ENCODE measurements at places on chromosomes 3 and 15. TPM values are rescaled to one million over a fixed set of nuclear protein-coding genes. Genes with fewer than 3 reads are reported as not detected.

Gene KLF15
- 4.8 TPM for total RNA-seq

GRCh38 chr15:37099319-37100108 lies 835 bp downstream of the MEIS2 start:
- peak; percentile 14 for DNase-seq

GRCh38 chr3:38205472-38205805 lies 40.1 kb downstream of the OXSR1 start:
- DNase-seq, result peak; percentile 36

GRCh38 chr15:91946075-91946474 lies 92.6 kb downstream of the SLCO3A1 start:
- DNase-seq, result no peak

Gene HHLA2
- total RNA-seq, result not detected

Gene TNNC1
- total RNA-seq, result 0.47 TPM

- DNase-seq, result no peak
These were observed 234.9 kb upstream of the LMCD1 start for GRCh38 chr3:8266730-8267131.

- no peak for DNase-seq
These were observed 65.4 kb downstream of the SSR3 start for GRCh38 chr3:156489462-156489911.

DNA sequence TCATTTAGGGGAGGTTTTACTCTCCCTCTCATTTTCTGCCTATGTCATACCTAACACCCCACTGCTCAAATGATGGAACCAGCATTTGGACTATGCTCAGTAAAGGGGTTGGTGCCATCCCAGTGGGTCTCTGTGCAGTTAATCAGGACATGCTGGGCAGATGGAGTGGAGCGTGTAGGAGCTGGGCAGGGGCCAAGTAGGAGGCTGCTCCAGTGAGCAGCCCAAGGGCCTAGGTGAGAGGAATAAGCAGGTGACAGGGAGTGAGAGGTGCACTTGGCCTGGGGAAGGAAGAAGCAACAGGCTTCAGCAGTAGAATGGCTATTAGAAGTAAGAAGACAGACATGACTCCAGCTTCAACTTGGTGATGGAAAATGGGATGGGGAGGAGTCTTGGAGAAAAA lies 72.2 kb downstream of the EPHB1 start:
- no peak for DNase-seq

DNA sequence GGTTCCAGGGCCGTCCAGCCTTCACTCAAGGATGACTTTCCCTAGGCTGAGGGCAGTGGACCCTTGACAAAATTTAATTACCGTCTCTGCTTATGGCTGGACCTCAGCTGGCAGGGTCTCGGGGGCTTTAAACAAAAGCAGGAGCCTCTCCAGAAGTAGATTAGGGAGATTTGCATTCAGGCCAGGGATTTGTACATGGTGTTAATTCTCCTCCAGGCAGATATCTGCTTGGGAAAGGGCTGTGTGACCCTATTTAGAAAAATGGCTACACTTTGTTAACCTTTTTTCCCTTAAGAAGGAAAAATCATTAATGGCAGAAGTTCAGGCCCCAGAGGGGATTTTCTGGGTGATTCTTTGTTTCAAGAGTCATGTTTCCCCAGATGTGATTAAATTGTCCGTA lies 329.1 kb upstream of the C2CD4B start:
- DNase-seq, result no peak

- no peak for DNase-seq
These were observed 296.9 kb upstream of the CHRNA7 start for GRCh38 chr15:31733424-31733823.

DNA sequence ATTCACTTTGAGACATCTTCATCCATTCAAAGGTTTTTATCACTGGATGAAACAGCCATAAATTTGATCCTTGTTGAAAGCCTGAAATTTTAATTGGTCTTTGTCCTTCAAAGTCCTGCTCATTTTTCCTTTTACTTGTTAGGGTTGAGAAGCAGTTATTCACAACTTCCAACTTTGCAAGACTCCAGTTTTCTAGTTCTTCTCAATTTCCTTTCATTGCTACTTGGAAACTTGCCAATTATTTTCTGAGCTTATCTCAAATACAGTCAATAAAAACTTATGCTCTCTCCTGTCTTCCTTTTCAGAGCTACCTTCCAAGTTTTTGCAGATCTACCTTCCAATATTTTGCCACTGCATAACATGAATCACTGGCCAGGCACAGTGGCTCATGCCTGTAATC lies 23.7 kb upstream of the CD276 start:
- DNase-seq, result no peak

DNA sequence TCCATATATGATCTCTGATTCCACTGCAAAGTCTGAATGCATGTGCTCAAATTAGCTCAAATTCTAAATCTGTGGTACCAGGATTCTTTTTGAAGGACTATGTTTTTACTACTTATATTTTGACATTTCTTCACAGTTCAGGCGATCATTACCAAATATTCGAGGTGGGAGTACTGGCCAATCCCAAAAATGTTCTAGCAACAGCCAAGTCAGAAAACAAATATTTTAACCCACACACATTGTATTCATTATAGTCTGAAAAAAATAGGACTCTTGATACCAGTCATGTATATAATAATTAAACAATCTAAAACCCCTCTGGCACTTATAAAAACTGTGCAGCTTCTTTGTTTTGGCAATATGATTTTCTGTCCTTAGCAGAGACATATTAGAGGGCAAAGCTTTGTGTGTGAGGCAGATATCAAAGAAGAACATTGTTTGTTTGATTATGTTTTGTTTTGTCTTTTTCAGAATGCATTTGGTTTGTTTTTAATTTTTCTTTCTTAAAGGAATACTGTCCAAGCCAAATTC lies 37.4 kb downstream of the FGF7 start:
- no peak for DNase-seq

- DNase-seq, result no peak
These were observed 4.7 kb downstream of the DTWD1 start for GRCh38 chr15:49625460-49626036.

- DNase-seq, result no peak
These were observed 969.4 kb downstream of the NTRK3 start for GRCh38 chr15:87287156-87287555.

- DNase-seq, result peak; percentile 21
These were observed 989 bp downstream of the GNB4 start for GRCh38 chr3:179450261-179450701.

DNA sequence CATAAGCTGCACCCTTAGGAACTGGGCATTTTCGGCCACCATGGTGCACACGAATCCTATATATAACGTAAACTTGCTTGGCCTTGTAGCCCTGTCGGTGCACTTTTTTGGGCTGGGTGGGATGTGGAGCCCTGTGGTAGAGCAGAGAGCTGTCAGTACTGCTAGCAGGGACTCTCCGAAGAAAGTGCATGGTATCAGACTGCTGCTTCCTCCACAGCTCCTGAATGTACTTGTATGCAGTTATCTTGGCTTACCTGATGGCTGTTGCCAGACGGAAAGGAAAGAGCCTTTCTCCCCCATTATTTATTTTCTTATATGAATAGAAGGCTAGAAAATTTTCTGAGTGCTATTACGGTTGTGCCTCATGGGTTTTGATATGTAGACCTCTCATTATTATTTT lies 8.4 kb downstream of the GALK2 start:
- no peak for DNase-seq

- no peak for DNase-seq
These were observed 41.4 kb downstream of the CHSY1 start for GRCh38 chr15:101210466-101210865.

GRCh38 chr3:149120051-149120972 lies 9.1 kb upstream of the HPS3 start:
- peak; percentile 68 for DNase-seq

DNA sequence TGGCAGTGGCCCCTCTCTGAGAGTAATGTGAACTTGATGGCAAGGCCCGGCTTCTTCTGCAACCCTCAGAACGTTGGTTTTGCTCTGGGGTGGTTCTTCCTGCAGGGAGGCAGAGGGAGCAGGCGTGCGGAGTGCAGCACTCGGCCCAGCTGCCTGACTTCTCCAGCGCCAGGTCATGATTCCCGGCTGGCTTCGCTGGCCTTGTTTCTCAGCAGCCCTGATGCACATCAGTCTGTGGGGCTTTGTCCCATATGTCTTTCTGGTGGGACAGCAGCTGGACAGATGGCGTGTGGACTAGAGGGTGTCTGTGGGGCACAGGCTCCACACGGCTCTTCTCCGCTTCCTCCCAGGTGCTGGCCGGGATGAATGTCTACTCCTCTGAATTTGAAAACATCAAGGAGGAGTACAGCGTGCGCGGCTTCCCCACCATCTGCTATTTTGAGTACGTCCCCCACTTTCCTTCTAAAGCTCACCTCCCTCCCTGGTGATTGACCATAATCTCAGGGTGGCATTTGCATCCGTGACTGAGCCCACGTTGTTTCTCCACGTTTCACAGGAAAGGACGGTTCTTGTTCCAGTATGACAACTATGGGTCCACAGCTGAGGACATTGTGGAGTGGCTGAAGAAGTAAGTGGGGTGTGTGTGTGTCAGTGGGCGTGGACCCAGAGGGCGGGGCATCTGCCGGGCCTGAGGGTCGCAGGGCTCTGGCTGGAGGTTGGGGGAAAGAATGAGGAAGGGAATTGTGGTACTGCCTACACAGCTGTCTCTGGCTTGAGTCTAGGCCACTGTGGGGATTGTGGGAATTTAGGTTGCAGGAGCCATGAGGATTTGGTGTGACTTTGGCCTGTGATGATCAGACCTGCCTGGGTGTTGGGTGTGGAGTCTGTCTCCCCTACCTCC lies 57.1 kb downstream of the PDIA5 start:
- DNase-seq, result no peak

Gene TCAIM
- 25.2 TPM for total RNA-seq

Gene TRPM1
- not detected for total RNA-seq

Gene IGSF11
- 1.2 TPM for total RNA-seq

DNA sequence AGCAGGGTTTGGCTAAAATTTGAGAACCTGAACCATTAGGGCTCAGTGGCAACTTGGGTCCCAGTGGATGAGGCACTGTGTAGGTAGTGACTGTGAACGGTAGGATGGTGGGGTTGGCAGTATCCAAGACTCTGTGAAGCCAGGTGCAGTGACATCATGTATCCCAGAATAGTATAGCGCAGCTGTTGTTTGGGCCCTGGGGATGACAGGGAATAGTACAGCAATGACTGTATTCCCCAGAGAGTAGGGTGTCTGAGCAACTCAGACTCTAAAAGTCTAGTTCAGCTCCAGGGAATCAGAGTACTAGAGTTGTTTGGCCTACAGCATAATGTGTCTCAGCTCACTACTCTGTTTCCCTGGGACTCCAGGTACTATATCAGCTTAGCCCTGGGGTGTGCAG lies 20.7 kb upstream of the PPP2R3A start:
- no peak for DNase-seq

Gene CMSS1
- total RNA-seq, result 78.7 TPM

DNA sequence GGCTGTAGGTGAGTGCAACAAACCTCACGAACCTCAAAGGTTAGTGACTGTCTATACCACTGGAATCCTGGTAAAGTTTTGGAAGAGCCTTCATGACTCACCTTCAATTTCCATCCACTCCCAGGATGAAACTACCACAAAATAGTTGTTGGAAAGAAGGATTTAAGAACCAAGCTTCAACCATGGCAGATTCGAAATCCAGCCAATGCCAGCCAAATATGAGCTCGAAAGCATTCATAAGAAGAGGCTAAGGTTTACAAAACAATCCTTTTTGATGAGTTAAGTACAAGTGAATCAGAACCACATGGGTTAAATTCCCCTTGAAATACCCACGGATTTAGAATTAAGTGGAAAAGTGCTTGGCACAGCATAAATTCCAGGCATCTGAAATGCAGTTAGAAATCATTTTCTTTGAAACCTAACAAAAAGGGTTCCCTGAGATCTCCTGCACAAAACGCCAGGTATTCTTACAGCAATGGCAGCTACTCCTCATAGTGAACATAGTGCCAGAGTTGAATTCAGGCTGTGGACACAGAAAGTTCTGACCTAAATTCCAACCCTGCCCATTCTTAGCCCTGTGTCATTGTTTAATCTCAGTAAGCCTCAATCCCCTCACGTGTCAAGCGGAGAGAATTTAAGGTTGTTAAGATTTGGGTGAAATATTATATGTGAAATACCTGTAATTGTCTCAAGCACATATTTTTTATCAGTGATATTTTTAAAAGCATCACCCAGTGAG lies 89.2 kb downstream of the FBN1 start:
- no peak for DNase-seq

- no peak for DNase-seq
These were observed 593.3 kb downstream of the FHIT start for GRCh38 chr3:60657972-60658371.

DNA sequence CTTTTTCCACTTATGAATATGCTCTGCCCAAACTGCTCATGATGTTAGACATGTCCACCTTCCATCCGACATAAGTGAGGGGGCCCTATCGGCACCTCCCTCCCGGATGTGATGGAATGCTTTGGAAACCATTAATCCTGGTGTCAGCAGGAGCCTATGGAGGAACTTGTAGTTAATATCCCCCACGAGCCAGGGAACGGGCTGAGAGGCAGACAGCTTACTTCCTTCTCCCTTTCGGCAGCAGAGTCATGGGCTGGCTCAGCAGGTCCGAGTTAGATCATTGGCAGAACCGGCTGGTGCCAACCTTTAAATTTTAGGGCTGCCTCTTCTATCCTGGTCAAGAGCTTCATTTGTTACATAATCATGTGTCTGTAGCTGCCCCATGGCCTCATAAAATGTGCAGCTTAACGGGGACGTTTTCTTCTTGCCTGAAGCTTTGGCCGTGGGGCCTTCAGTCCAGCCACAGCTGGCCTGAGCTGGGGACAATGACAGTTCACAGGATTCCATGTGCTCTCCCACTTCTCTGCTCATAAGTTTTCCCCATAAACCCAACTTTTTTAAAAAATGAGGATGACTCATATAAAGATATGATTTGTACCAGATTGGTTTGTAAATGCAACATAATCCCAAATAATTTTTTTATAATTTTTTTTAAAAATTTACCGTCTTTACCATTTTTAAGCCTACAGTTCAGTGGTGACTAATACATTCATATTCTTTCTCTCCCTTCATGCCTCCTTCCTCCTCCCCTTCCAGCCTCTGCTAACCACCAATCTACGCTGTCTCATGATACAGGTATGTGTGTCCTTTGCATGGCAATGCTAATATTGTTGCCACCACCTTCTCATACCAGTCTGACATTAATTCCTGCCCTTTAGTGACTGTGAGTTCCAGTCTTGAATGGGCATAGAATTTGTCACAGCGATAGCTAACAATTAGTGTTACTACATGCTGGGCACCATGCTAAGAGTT lies 62.2 kb upstream of the RGMA start:
- DNase-seq, result no peak

DNA sequence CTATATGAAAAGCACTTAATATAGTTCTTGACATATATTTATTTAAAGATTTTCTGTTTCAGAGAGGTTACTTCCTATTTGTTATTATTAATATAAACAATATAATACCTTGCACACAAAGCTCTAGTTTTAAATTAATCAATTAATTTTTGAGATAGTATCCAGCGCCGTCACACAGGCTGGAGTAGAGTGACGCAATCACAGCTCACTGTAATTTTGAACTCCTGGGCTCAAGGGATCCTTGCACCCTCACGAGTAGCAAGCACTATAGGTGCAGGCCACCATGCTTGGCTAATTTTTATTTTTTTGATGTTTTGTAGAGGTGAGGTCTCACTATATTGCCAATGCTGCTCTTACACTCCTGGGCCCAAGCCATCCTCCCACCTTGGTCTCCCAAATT lies 209.3 kb downstream of the GREM1 start:
- DNase-seq, result no peak

- peak; percentile 20 for DNase-seq
These were observed 459.4 kb downstream of the GBE1 start for GRCh38 chr3:81302045-81302444.

Gene SCN11A
- not detected for total RNA-seq

Gene GHRL
- 0.34 TPM for total RNA-seq

- no peak for DNase-seq
These were observed 10.7 kb upstream of the ANXA2 start for GRCh38 chr15:60408463-60408981.

All from K562 (cell line).